COR-L47 (cell line): ENCODE measurements at places on chromosomes 1 and 21.

DNA sequence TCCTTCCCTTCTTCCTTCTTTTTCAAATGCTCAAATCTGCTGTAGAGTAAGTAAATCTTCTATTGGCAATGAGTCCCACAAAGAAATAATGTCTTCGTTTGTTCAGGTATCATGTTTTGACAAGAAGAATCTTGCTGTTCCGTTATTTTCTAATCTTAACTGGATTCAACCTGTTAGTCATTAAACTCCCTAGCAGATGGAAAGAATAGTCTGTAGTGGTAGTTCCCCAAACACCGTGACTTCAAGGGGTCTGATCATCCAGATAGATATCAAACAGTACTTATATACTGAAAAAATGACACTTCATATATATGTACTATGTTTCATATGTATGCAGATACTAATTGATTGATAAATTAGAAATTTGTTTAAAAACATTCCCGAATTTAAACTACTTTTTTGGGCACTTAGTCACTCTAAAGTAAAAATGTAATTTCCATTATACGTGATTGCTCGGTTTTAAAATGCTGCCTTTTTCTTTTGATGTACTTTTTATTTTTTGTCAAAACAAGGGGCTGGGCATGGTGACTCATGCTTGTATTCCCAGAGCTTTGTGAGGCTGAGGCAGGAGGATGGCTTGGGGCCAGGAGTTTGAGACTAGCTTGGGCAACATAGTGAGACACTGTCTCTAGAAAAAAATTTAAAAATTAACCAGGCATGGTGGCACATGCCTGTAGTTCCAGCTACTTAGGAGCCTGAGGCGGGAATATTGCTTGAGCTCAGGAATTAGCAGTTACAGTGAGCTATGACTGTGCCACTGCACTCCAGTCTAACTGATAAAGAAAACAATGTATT is 335.7 kb upstream of the SNX7 start:
- DNase-seq = no peak

GRCh38 chr1:1420654-1421141 is 378 bp downstream of the ANKRD65 start:
- DNase-seq = no peak

- DNase-seq = no peak
Measured at GRCh38 chr1:234519506-234519905, 40.5 kb upstream of the TARBP1 start.

DNA sequence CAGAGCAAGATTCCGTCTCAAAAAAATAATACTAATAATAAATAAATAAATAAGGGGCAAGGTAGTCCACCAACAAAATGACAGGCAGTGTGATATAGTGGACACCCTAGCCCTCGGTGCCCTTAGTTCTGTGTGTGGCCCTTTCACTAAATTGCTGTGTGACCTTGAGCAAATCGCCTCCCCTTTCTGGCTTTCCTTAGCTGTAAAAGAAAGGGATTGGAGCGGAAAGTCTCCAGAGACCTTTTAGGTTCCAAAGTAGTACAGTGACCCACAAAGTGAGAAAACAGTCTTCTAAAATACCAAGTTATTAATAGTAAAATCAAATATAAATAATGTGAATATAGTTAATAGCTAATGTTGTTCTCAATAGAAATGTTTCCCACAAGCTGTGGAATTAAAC is 7.6 kb downstream of the LMNA start:
- no peak for DNase-seq

- no peak for DNase-seq
Measured at GRCh38 chr1:228273720-228274451, 66.0 kb downstream of the OBSCN start.

DNA sequence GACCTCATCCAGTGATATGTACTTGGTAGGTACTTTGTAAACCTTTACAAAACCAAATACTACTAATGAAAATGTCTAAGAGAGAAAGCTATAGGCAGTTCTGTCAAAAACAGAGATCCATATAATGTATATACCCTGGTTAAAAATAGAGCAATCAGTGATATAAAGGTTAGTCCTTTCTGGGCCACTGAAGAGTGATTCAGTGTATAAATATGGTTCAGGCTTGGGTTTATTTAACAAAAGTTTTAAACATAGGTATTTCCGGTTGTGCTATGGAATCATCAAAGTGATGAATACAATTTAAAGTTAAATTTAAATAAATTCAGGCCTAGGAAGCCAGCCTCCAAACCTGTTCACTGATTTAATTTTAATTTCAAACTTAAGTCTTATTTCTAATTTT is 108.4 kb upstream of the DMRTA2 start:
- no peak for DNase-seq

GRCh38 chr1:167999877-168000276 is 63.0 kb upstream of the MPC2 start:
- DNase-seq = no peak

GRCh38 chr1:232792949-232793348 is 12.3 kb upstream of the MAP10 start:
- DNase-seq = no peak

DNA sequence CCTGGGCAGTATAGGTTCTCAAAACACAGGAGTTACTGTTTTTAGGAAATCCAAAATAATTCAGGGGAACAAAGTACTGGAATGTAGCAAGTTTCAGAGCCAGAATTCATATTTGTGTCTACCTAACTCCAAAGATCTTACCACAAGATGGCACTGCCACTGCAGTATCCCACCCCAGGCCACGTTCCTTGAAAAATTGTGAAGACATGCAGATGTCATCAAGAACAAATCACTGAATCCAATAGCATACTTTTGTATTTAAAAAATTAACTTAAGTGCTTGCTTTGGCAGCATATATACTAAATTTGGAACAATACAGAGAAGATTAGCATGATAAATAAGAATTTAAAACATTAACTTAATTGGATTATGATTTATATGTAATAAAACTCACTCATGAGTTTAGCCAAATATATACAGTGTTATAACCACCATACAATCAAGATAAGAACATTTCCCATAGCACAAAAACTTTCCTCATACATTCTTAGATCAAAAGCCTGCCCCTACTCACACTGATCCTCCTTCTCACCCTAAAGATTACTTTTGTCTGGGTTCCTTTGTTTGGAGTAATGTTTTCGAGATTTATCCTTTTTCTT is 209.9 kb downstream of the FAF1 start:
- no peak for DNase-seq

DNA sequence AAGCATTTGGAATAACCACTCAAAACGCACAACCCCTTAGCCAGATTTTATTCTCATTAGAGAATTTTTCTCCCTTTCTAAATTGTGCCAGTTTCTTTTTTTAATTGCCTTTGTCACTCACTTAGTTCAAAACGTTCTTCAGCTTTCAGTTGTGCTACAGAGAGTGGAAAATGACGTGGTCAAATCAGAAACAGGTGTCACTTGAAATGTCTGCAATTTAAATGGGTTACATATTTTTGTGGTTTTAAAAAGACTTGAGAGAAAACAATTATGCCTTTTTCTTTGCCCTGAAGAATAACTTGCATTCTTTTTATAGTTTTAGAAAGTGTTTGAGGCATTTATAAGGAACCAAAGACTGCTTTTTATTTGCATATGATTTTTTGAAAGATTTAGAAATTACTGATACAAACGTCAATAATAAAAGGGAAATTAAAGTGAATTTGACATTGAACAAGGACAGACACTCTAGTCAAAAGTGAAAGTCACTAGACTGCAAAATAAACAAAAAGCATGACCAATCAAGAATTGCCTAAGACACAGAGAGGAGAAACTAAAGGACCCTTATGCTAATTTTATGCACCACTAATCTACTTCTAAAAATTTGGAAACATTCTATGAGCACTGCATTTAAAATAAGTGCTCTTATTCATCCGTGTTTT is 191.0 kb downstream of the TPR start:
- no peak for DNase-seq

DNA sequence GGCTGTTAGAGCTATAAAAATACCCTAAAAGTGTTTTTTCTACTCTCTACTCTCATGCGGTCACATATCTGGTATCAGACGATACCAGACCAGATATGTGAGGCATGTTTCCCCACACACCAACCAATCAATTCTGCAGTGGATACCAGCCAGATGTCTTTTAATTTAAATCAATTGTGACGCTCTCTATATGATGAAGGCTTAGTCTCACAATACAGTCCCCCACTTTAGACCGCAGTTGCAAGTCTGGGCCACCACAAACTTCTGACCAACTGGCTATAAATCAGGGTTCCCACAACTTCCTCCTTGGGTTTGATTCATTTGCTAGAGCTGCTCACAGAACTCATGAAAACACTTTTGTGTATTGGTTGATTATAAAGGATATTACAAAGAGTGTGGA is 586.1 kb upstream of the ZP4 start:
- no peak for DNase-seq

- no peak for DNase-seq
Measured at GRCh38 chr21:36730291-36731281, 31.7 kb downstream of the SIM2 start.

DNA sequence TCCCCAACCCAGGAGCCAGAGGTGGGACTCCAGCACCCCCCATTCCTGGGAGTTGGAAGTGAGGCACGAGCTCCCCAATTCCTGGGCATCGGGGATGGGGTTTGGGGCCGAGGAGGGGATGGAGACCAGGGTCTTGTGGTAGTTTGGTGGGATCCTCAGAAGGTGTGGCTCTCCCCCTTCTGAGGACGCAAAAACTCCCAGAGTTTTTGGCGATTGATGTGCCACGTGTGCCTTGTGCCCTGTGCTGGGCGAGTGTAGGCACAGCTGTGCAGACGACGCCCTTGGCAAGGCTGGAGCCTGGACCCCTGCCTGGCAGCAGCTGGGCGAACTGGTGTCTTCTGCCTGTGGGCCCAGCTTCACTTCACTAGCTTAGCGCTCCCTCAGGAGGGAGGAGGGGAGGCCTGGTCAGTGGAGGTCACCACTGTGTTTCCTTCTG is 2.6 kb downstream of the GUK1 start:
- peak; percentile 11 for DNase-seq

- no peak for DNase-seq
Measured at GRCh38 chr1:203765029-203765837, at the start of gene LAX1. Gene LAX1 (plus strand): TSS chr1:203765183. CDS start chr1:203765566, 383 bp downstream.

- DNase-seq = no peak
Measured at GRCh38 chr1:229871078-229871676, 195.9 kb upstream of the GALNT2 start.

DNA sequence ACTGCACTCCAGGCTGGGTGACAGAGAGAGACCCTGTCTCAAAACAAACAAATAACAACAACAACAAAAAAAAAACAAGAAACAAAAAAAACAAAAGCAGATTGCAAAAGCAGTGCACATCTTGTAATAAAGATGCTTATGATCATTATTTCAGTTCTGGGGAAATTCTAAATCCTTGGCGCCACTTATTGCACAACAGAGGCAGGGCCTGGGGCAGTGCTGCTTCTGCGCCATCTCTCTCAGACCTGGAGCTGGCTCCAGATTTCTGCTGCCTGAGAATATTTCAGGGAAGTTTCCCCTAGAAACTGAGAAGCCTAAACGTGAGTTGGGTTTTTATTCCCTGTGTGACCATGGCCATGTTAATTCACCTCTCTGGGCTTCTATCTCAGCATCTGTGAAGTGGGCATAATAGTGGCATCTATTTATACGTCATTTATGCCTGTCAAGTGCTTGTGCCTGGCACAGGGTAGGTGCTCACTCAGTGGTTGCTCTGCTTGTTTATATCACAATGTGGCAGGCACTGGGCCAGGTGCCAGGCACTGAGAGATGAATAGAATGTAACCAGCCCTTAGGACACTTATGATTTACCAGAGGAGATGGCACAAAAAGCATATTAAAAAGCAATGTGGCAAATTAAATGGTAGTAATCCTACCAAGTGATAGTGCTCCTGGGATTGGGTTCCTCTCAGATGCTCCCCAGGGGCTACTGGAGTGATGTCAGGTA is 67.9 kb downstream of the MDM4 start:
- DNase-seq = peak; percentile 34

- peak; percentile 8 for DNase-seq
Measured at GRCh38 chr1:231241750-231242149, 738 bp downstream of the GNPAT start.

DNA sequence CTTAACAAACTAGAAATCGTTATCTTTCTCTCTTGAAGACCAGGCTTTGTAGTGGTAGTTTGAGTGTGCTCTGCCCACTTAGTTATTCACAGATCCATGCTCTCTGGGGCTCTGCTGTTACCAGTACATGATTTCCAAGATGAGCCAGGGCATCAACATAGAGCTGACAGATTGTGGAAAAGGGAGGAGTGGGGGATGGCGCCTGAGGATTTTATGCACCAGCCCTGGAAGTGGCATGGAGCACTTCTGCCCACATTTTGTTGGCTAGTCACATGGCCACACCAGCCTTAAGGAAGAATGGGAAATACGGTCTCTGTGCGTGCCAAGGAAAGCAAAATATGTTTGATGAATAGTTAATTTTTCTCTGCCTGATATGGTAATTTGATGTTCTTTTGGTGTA is 18.2 kb downstream of the TSNAX start:
- DNase-seq = no peak

- no peak for DNase-seq
Measured at GRCh38 chr1:116514708-116515525, 55.9 kb downstream of the CD58 start.

DNA sequence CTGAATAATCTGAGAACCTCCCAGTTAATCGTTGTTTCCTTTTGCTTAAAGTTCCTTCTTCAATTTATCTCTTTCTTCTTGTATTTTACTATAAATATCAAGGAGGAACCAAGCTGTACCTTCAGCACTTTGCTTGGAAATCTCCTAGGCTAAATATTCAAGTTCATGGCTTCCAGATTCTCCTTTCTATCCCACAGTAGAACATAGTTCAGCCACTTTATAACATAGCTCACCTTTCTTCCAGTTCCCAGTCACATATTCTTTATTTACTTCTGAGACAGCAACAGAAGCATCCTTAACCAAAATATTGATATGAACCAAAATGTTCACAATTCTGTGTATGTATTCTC is 11.0 kb downstream of the ZMYM4 start:
- DNase-seq = no peak

DNA sequence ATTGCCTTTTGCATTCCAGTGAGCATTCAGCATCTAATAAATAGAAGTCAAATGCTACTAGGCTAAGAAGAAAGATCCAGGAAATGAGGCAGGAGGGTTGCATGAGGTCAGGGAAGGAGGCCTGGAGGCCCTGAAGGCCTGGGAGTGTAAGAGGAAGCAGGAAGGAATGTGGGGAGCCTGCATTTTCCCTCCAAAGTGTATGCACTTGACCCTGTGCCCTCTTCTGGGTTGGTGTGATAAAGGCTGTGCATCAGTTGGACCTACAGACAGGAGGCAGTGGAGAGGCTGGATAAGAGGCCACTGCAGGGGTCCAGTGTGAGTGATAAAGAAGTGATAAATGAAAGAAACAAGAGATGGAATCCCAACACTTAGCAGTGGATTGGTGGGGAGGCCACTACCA is 20.4 kb downstream of the KIAA1614 start:
- DNase-seq = no peak

DNA sequence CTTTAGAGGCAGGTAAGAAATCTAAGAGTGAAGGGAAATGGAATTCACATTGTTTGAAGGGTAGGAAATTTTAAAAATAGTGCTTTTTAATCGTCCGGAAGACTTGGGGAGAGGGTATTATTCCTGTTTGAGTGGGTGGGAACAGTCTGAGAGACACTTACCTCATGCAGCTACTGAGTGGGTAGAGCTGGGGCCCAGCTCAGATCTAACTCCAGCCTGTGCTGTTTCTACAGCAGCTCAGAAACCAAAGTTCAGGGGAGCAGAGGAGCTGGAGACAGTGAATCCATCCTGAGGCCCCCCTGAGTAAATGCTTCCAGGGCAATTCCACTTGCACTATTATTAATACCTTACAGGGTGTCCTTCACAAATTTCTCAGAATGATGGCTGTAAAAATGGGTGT is 63.8 kb downstream of the FGGY start:
- no peak for DNase-seq
